Stimulated activated CD4-positive, alpha-beta T cell treated with anti-CD3 and anti-CD28 coated beads, Interleukin-1b, Interleukin-23, amount 100 ng/mL, for 1 hour (primary cell): ENCODE measurements at places on chromosomes 4 and X.

DNA sequence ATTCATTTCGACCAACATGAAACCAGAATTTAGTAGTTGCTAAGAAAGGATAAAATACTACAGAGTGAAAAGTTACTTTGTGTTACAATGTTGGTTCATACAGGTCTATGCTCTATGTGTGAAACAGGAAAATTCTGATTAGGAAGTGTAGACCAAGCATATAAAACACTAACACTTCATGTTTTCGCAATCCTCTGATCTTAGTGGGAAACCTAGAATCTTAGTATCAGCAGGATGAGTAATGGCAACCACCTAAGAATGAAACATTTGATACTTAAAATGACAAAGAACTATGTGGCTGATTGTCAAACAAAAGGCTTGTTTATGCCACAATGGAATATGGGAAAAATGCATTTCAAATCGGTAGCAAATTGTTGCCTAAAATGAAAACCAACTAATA is 116.1 kb downstream of the AMMECR1 start:
- no peak for DNase-seq

GRCh38 chr4:1252928-1253492 is 4.1 kb upstream of the CTBP1 start:
- no peak for DNase-seq

DNA sequence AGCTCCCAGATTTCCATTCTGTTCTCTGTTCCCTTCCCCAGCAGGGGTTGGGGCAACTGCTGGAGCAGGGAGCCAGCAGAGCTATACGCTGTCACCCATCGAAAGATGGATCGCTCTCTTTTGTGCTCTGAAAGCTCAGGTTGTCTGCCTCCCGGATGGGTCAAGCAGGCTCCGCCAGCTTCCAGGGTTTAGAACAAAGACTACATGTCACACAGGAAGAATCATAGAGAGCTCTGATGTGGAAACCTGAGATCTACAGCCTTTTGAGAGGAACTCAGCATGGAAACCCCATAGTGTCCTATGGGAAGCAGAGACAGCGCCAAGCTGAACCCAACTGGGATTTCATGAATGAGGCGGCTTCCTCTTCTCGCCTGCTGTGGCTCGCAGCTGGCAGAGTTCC is 205.4 kb downstream of the HS3ST1 start:
- no peak for DNase-seq

DNA sequence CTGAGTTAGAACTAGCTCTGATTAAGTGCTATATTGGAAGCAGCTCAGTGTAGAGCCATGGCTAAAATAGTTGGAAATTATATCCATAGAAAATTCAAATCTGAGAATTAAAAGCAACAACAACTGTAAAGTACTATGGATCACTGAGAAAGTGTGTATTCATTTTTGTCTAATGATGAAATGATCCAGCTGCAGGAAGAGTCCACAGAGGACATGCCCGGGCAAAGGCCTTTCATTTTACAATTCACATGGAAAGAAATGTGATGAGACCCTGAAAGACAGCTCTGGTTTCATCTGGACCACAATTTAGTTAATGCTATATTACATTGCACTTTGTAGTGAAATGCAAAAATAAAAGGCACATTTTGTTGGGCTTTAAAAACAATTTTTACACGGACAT is 196.8 kb upstream of the FAT1 start:
- no peak for DNase-seq

DNA sequence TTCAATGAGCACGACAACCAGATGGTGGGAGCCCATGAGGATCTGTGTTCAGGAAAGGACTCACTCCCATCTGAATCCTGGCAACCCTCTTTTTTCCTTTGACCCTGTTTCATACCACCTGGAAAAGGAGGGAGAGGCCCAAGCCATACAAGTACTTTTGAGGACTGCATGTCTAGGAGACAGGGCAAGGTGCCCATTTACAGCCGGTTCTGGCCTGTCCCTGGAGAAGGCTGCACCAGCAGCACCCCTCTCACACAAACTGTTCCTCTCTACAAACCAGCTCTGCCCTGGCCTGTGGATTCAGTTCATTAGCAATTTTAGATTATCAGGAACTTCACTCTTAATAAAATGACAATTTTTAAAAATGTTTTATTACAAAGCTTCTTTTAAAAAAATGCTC is 57.5 kb downstream of the HADH start:
- no peak for DNase-seq

GRCh38 chr4:173246719-173247118 is 78.1 kb downstream of the GALNT7 start:
- no peak for DNase-seq

- DNase-seq = no peak
Measured at GRCh38 chr4:74084984-74085383, 14.0 kb downstream of the CXCL2 start.

GRCh38 chr4:150906987-150907633 is 108.0 kb downstream of the LRBA start:
- DNase-seq = no peak

- DNase-seq = no peak
Measured at GRCh38 chrX:150157291-150157690, 205.8 kb upstream of the MAMLD1 start.

- DNase-seq = no peak
Measured at GRCh38 chr4:181582595-181582994, 660.6 kb upstream of the TENM3 start.

DNA sequence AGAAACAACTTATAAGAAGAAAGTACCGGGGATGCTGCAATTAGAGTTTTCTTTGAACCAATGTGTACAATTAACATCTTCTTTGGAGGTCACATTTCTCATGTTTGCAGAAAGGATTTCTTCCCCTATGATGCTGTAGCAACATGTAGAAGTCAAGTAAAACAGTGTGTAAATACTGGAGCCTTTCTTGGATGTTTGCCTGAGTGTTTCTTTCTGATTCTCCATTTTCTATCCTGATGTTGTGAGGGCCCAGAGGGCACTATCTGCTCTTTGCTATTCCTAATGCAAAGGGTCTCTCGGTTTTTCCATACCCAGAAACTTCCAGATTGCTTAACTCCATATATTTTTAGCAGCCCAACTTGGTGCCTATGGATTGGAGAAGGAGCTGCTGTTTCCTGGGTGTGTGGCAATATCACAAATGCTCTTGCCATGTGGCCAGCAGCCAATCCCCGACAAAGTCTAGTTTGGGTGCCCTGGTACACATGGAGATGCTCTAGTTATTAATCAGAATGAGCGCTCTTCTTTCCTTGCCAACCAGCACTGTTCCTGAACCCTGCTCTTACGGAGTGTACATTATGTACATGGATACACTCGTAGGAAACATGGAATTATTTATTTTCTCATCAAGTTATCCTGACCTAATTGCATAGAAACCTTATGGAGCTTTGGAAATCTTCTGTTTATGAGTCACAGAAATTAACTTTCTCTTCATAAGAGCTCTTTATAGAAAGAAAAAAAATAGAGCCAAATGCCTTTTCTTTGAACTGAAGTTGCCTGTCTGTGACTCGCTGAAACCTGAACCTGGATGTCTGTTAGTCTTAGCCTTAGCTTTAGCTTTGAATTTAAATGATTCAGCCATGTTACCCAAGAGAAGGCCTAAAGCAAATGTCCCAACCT is 67.0 kb upstream of the GPC4 start:
- no peak for DNase-seq

DNA sequence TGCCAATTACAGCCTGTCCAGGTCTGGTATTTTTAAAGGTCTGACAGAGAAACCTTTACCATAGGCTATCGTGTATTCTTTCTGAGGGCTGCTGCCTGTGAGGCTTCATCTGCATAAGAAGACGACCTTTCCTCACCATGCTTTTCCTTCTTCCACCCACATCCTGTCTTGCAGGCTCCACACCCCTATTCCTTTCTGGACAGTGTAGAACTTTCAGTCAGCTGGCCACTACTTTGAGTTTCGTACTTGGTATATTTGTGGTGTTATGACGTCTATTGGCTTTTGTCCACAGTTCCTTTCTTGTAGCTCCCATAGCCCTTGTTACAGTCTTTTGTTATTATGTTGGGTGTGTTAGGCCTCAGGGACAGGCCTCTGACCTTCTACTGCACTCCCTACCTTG is 311.4 kb downstream of the RAPGEF2 start:
- no peak for DNase-seq

DNA sequence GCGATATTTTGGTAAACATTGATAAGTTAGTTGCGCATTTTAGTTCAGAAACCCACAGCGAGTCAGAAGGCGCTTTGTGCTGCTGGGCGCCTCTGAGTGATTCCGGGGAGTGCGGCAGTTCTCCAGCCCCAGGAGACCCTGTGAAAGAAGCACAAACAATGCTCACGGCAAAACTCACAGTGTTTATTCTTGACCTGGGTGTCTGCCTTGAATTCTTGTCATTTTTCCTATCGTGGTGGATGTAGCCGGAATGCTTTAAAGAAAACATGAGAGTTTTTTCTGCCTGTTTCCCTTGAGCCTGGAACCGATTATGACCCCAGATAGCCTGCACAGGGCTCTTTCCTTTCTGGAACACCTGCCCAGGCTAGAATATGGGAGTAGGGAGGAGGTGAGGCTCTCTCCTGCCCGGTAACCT is 6.7 kb downstream of the TBL1X start:
- no peak for DNase-seq

GRCh38 chr4:17173300-17173699 is 274.9 kb upstream of the LDB2 start:
- no peak for DNase-seq

DNA sequence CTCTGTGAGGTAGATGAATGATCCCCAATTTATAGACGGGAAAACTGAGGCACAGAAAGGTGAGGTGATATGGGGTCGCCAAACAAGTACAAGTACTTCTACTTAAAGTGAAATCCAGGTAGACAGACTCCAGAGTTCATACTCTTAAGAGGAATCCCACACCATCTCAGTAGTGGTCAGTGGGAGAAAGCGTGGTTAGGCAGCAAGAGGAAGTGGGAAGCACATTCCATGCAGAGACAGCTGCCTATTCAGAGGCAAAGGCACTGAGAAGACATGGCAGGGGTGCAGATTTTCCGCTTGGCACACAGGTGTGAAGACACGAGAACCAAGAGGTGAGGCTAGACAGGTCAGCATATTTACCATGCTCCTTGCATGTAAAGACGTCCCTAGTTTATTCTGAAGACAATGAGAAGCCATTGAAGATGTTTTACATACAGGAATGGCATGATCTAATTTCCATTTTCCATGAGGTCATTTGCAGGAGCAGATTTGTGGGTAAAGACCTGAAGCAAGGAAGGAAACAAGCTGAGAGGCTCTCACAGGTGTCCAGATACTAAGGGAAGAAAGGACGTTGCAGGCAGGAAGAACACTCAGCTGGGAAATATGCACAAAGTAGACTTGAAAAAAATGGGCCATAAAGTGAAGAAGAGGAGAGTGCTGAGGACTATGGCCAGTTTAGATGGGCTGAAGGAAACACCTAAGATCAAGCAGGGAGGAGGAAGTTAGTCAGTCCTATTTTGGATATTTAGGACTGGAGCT is 17.3 kb upstream of the CLNK start:
- no peak for DNase-seq

- no peak for DNase-seq
Measured at GRCh38 chr4:118221227-118221800, 131.5 kb downstream of the PRSS12 start.

- no peak for DNase-seq
Measured at GRCh38 chr4:39046249-39046648, 14.0 kb upstream of the TMEM156 start.

DNA sequence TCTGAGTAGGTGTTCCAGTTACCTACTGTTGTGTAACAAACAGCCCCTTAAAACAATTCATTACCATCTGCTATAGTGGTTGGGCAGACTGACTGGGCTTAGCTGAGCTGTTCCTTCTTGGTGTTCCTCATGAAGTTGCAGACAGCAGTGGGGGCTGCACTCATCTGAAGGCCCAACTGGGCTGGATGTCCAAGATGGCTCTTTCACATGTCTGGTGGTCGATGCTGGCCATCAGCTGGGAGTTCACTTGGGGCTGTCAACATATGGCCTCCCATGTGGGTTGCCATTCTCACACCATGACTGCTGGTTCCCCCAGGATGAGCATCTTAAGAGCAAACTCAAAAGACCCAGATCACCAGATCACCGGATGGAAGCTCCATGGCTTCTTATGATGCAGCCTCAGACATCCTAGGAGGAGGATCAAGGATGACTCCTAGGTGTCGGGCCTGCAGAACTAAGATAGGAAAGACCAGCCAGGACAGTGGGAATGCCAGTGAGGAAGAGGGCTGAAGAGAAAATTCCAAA is 34.3 kb upstream of the PPP2R2C start:
- no peak for DNase-seq

GRCh38 chr4:173195109-173195508 is 26.5 kb downstream of the GALNT7 start:
- DNase-seq = no peak

GRCh38 chr4:154916068-154916467 is 135.0 kb downstream of the RBM46 start:
- DNase-seq = no peak

- DNase-seq = no peak
Measured at GRCh38 chr4:11446155-11446811, 17.6 kb upstream of the HS3ST1 start.

DNA sequence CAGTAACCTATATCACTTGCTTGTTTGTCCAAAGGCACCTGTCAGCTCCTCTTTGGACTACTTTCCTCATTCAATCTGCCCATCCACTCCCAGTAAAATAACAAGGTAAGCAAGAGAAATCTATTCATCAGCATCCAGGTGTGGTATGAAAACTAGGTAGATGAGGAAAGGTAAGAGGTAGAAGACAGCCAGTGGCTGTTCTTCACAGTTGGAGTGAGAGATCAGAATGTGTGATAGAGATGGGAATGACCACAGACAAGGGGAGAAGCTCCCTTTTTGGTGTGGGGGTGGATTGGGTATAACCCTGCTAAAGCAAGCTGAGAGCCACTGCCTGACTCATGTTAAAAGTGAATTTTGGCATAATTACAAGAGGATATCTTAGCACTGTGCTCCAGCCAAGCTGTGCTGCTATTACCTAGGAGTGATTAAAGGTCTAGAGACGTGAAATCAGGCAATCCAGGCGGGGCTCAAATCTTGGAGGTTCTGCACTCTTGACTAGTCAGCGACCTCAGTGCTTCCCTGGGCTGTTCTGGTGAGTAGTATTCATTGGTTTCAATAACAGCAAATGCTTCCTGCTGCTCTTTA is 28.1 kb upstream of the RASL11B start:
- DNase-seq = no peak

DNA sequence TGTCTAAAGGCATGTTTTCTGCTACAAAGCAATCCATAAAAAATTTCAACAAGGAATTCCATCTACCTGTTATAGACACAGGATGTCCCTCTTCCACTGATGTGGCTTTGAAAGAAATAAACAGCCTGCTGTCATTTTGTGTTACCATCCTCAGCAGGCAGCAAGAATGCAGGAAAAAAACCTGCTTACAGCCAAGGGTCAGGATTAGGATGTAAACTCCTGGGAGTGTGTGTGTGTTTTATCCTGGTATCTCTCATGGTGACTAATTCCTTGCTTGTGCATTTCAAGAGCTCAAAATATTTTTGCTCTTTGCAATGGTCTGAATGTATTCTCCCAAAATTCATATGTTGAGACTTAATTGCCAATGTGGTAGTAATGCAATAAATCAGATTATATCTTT is 28.6 kb upstream of the SFRP2 start:
- DNase-seq = no peak

- no peak for DNase-seq
Measured at GRCh38 chrX:150227321-150227860, 135.7 kb upstream of the MAMLD1 start.

- DNase-seq = no peak
Measured at GRCh38 chr4:56129431-56129861, 180.7 kb downstream of the CEP135 start.
